MM.1S (cell line): ENCODE measurements at places on chromosomes 2 and 18.

DNA sequence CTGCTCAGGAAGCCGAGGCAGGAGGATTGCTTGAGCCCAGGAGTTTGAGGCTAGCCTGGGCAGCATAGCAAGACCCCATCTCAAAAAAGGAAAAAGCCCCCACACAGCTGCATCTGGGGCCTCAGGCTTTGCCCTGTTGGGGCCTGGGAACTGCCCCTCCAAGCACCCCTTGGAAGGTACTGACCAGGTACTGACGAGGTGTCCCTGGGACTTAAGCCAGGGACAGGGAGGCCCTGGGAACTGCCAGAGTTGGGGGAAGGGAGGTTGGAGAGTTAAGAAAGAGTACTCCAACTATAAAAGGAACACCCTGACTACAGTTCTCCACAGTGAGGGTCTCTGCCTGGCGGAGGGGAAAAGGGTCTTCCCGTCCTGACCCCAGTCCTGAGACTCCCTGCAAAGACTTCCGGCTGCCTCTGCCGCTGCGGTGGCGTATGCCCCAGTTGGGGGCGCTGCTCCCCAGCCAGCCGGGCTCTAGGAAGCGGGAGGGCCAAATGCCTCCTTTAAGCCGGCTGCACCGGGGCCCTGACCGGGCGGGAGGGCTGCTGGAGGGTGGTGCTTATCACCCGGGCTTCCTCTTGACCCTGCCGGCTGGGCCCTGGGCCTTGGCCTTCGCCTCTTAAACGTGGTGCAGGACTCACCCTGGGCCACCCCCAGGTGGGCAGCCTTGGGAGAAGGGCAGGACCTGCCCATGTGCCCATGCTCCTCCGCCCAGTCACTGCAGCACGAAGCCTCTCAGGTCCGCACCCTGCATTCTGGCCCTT lies 12.8 kb downstream of the SLC30A3 start:
- peak; percentile 50 for DNase-seq

- no peak for DNase-seq
Observed at GRCh38 chr2:134308474-134309385, 54.9 kb downstream of the MGAT5 start.

GRCh38 chr2:233974530-233975071 lies 57.4 kb downstream of the TRPM8 start:
- no peak for DNase-seq

GRCh38 chr2:6523476-6523875 lies 342.2 kb downstream of the CMPK2 start:
- DNase-seq, result no peak

GRCh38 chr2:111048856-111049768 lies 71.6 kb upstream of the BCL2L11 start:
- DNase-seq, result no peak

DNA sequence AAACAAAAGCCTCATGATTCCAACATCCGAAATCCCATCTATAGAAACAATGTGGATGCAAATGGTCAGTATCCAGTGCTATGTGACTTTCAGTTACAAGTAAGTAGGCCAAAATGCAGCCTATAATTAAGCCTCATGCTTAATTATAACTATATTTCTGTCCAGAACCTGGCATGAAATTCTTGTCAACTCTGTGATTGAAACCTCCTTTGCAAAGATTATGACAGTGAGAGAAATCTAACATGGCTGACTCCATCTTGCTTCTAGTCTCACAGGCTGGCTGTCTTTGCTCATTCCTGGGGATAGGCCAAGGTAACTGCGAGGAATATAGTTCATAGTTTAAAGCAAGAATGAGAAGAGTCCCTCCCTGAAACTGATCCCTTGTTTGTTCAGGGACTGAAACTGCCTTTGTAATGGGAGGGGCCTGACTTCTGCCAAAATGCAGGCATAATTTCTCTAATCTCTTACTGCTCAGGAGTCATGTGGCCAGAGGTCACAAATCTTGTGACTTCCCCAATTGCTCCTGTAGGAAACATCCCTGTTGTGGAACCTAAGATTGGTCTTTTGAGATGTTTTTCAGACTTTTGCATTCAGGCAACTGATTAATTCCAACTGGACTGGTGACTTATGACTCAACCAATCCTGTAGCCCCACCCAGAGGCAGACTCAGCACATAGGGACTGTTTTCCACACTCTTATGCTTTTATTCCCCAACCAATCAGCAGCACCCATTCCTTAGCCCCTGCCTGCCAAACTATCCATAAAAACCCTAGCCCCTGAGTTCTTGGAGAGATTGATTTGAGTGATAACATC lies 84.5 kb upstream of the TLK1 start:
- no peak for DNase-seq

- no peak for DNase-seq
Observed at GRCh38 chr18:49837889-49838288, 24.6 kb upstream of the ACAA2 start.

DNA sequence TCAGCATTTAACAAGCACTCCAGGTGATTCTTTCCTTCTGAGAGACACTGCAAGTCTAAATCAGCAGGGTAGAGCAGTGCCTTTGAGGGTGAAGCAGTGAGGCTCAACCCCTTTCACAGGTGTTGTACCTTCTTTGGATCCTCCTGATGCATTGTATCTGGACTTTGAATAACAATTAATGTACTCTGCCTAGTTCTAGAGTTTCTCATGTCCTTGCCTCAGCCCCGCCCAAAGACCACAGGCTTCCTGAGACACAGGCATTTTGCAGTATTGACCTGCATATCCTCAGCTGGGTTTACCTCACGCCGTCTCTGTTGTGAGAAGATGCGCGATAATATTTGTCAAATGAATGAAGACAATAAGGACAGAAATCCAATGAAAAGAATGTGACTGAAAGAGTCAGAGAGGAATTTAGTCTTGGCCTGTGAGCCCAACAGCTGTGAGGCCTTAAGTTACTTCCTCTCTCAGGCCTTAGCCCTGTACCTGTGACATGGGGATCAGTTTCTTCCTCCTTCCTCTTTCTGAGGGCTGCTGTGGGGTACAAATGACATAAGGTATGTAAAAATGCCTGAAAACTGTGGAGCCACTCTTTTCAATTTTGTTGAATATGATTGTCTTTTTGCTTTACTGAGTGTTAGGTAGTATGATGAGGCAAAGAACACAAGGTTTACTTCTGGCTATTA lies 43.7 kb downstream of the WIPF1 start:
- DNase-seq, result no peak

DNA sequence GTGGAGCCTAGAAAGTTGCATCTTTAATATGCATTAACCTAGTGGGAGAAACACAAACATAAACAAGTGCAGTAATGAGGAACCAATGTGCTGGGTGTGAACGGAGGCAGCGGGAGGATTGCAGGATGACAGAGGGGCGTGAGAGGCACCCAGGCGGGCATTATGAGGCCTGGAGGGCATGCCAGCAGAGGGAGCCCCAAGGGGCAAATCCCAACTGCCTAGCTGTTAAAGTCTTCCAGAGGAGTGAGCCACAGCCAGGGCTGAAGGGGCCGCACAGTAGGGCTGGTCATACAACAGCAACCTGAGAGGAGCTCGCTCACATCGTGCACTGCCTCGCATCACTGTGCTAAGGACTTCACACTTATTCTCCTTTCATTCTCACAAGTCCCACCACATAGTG lies 13.3 kb upstream of the PRELID3A start:
- no peak for DNase-seq

DNA sequence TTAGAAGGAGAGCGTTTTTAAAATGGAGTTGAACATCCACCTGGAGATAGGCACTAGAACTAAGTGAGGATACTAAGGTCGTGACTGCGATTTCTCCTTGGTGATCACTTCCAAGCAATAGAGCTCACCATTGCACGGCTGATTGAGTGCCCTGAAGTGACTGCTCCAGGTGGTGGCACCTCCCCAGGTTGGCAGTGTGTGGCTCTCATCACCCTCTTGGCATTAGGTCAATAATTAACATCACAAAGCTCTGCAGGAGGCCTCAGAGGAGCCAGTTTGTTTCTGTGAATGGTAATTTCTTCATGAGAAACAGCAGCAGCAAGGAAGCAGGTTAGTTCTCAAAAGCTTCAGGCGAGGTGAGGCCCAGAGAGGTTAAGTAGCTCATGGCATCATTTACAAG lies 259.6 kb downstream of the CLIP4 start:
- DNase-seq, result no peak

DNA sequence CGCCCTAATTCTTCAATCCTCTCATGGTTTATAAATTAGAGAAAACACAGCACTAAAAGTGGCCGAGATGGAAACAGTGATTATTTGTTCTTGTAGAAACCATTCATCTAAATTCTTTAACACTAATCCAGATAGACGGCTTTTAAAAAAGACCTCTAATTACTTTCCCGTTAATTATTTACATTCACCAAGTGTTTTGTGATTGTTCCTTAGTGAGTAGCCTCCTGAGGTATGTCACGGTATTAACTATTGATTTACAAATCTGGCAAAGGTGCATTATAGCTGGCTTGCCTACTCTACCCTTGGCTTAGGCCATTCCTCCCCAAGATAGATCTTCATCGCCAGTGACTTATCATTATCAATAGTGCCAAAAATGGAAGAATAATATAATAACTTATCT lies 436.4 kb upstream of the ST6GAL2 start:
- DNase-seq, result no peak

DNA sequence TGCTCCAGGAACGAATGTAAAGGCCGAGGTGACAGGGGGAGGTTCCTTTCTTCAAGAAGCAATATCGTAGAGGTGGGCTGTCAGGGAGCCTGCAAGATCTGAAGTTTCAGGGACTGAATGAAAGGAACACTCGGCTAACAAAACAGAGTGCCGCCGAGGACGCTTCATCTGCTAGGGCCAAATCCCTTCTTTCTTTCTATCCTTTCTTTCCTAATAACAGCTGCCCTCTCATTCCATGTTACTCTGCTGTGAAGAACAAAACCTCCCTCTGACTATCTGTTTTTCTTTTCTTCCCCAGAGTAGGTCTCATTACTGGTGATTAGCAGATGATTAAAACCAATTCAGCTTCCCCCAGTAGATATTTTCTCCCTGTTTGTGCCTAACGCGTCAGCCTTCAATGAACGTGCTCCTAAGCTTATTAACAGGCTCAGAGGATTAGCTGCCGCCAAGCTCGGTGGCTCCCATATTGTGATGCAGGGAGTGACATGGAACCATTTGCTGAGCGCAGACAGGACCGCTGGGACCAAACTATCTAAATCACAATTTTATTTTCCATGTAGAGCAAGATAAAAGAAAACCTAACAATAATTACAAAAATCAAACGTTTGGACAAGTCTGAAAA lies 414.6 kb downstream of the TMEM182 start:
- DNase-seq, result no peak

DNA sequence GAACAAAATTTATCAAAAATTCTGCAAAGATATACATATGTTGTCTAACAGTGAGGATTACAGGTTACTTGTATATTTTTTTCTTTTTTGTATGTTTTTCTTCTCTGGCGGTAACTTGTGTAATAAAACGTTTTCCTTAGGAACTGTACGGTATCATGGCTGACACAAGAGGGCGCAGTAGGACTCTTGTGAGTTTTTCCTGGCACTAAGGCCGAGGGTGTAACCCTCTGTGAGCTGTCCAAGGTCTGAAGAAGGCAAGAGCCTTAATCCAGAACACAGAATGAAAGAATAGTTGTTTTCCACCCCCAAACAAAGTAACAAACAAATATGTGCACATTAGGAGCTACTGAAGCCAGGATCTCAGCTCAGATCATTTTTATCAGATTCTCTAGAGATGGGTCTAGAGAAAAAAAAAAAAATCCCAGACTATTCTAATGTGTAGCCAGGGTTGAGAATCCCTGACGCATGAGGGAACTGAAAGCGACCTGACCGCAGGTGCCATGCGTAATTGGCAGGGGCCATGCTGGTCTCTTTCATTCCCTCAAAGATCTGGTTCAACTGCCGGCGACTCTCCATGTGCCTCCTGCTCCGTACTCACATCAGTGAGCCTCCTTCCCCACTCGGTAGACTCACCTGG lies 27.0 kb downstream of the TMEM200C start:
- DNase-seq, result peak; percentile 87

GRCh38 chr2:30989746-30990145 lies 148.5 kb downstream of the GALNT14 start:
- DNase-seq, result no peak

DNA sequence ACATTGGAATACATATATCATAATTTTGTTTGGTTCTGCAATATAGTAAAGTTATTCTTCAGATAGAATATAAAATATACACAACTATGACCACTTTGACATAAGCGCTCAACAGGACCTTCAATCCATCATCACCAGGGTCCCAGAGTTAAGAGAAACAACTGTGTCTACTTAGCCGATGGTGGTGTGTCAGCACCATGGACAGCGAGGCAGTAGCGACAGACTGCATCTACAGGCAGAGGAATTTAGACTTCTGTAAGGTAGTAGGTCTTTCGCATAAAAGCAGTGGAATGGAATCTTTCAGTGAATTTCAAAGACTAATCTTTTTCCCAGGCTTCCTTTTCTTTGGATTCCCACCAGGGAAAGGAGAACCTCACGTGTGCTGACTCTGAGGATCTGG lies 20.5 kb upstream of the LRPPRC start:
- DNase-seq, result peak; percentile 40

GRCh38 chr2:20454036-20454981 lies 7.4 kb downstream of the RHOB start:
- no peak for DNase-seq

GRCh38 chr2:12641441-12641840 lies 75.3 kb upstream of the TRIB2 start:
- no peak for DNase-seq

DNA sequence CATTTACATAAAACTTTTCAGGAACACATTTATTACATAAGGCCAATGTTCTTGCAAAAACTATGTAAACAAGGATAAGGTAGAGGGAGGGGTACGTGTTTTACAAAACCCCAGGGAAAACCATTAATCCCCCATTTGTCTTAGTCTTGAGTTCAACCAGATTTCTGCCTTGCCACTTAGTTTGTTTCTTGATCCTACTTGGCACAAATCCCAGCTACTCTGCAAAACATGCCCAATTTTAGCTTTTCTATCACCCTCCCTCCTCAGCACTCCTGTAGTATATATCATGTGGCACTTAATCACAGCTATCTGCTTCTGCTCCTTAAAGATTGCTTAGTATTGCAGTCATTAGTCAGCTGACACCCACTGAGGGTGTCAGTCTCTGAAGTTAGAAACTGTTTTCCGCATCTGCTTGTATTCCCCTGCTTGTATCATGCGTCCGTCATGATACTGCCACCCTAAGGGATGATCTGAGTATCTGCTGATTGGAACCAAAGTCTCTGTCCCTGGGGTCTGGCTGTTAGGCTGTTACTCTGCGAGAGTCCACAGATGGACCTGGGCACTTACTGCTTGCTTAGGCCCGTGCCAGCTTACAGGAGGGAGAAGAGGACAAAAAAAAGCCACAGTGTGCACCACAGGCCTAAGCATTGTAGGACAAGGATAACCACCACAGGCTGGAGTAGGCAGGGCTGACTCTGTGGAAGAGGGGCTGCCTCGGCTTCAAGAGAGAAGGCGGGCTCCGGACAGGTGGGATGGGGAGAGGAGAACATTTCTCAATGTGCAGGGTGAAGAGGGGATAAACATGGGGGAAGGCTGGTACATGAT lies 82.2 kb downstream of the EPAS1 start:
- DNase-seq, result no peak

DNA sequence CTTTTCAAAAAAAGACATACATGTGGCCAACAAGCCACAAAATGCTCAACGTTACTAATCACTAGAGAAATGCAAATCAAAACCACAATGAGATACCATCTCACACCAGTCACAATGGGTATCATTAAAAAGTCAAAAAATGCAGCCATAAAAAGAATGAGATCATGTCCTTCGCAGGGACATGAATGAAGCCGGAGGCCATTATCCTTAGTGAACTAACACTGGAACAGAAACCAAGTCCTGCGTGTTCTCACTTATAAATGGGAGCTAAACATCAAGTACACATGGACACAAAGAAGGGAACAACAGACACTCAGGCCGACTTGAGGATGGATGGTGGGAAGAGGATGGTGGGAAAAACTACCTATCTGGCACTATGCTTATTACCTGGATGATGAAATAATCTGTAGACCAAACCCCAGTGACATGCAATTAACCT lies 17.8 kb upstream of the ATL2 start:
- DNase-seq, result peak; percentile 21
